ENCODE measurements at places on chromosomes 7 and 10.

DNA sequence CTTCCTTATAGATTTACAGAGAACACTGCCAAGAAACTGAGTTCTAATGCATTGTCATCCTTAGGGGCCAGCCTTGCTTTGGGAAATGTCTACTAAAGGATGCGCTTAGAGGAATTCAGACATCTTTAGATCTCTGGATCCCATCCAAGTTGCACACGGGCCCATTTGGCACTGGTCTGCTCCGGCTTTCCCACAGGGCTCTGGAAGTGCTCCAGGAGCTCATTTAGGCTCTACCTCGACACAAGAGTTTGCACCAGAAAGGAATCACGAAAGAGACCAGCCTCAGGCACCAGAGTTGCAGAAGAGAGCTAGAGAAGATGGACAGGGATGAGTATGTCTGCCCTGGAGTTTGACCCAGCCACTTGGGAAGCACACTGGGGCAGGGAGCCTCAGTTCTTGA lies 150.1 kb upstream of the TMEM72 start:
- no peak for DNase-seq

GRCh38 chr7:87474533-87475358 lies 734 bp downstream of the ABCB4 start:
- no peak for DNase-seq

DNA sequence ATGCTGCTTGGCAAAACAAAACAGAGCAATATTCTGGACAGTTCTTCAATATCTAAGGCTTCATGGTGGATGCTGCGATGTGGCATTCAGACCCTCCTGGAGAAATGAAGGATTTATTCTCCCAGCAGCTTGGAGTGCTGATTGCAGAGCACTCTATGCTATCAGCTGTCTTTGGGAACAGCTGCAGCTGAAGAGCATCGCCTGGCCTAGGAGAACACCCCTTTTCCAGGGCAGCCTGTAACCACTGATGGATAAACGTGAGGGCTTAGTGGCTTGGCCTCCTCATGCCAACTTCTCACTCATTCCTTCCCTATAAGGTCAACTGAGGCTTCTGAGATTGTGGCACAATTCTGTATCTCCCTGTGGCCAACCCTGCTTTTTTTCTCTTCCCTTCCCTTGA lies 638.1 kb upstream of the CNTNAP2 start:
- no peak for DNase-seq

DNA sequence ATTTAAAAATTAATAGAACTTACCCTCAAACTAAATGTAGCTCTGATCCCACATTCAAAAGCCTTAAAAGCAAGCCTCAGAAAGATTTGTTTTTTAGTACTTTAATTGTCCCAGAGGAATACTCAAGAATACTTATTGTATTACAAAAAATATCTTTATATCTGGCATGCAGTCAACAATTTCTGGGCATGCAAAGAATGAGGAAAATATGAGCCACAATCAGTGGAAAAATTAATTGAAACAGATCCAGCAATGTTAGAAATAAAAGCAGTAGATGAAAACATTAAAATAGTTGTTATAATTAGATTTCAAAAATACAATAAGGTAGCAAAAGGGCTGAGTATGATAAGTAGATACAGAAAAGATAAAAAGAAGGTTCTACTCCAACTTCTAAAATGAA lies 154.7 kb downstream of the PON1 start:
- no peak for DNase-seq

DNA sequence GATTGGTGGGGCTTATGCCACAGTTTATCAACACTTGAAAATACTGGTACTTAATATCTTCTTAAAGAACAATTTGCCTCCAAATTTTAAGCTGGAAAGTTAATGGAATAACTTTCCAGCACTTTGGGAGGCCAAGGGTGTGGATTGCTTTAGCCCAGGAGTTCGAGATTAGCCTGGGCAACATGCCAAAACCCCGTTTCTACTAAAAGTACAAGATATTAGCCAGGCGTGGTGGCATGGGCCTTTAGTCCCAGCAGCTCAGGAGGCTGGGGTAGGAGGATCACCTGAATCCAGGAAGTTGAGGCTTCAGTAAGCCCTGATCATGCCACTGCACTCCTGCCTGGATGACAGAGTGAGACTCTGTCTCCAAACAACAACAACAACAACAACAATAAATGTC lies 56.0 kb downstream of the PRF1 start:
- no peak for DNase-seq

- DNase-seq = no peak
Observed at GRCh38 chr10:132806561-132807003, 20.6 kb upstream of the NKX6-2 start.

- no peak for DNase-seq
Observed at GRCh38 chr10:84156768-84157167, 16.8 kb upstream of the GPR15LG start.

- DNase-seq = no peak
Observed at GRCh38 chr7:74617180-74617744, 40.3 kb upstream of the GTF2I start.

- DNase-seq = no peak
Observed at GRCh38 chr10:88253128-88253527, 330.0 kb downstream of the RNLS start.

- DNase-seq = no peak
Observed at GRCh38 chr10:24616536-24616935, 107.2 kb downstream of the ARHGAP21 start.

DNA sequence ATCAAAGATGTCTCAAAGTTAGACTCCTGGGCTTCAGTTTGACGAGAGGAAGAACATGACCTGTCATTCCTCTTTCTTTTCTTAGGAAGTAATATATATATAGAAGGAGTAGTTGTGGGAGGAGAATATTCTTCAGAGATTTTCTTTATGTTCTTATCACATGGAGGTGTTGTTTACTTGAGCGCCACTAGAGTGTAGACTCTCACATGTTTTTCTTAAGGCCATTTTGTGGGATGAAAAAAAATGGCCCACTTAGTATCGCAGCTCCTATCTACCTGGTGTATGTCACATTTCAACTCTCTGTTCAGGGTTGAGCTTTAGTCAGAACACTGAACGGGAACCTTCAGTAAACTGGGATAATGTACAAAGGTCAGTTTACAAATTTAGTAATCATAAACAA lies 645.2 kb downstream of the PHTF2 start:
- no peak for DNase-seq

DNA sequence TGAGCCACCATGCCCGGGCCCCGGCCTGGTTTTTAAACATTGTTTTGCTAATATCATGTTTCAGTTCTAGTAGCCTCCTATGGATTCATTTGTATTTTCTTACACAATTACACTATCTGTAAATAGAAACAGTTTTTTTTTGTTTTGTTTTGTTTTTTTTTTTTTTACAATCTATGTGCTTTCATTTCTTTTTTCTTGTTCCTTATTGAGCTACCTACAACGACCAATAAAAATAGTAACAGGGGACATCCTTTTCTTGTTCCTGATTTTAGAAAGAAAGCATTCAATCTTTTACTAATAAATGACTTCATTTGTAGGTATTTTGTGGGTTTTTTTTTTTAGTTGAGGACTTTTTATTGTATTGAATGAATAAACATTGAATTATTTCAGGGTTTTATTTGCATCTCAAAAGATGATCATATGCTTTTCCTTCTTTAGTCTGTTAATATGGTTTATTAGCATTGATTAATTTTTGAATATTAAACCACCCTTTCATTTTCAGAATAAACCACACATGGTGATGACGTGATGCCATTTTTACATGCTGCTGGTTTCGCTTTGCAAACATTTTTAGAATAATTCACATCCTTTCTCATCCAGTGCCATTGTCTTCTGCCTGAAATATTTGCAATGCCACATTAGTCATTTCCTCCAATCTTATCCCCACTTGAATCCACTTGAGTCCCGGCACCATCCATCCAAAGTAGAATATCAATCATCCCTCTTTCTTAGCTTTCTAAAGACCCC lies 18.1 kb upstream of the AKR1E2 start:
- DNase-seq = no peak

DNA sequence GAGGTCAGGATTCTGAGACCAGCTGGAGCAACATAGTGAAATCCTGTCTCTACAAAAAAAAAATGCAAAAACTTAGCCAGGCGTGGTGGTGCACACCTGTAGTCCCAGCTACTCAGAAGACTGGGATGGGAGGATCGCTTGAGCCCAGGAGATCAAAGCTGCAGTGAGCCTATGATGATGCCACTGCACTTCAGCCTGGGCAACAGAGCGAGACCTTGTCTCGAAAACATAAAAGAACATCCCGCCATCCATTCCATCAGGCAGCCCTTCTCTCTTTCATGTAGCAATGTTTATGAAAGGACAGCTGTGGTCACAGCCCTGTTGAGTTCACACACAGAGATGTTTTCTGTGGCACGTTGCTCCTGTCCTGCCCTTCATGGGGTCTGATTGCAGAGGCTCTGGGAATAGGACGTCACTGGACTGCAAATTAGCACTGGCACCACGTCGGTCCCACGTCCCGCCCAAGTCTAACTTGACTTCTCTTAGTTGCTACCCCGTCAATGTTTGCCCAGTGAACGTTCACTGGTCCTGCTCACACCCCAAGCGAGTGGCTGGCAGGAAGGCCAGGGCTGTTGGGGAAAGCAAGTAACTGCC lies 64.5 kb upstream of the MYL10 start:
- no peak for DNase-seq
